ENCODE measurements at places on chromosomes 3 and 15. TPM values are rescaled to one million over a fixed set of nuclear protein-coding genes. Genes with fewer than 3 reads are reported as not detected.

Gene SQOR
- 63.8 TPM for total RNA-seq

Gene CLDN18
- not detected for total RNA-seq

Gene GLDN
- not detected for total RNA-seq

Gene SNTN
- total RNA-seq: not detected

Gene UQCRC1
- total RNA-seq: 230 TPM

Gene SLC28A2
- total RNA-seq: not detected
